ENCODE measurements at places on chromosomes 3 and 15.
A peak's percentile ranks its signal among the peaks of the same experiment; 100 is the strongest.

DNA sequence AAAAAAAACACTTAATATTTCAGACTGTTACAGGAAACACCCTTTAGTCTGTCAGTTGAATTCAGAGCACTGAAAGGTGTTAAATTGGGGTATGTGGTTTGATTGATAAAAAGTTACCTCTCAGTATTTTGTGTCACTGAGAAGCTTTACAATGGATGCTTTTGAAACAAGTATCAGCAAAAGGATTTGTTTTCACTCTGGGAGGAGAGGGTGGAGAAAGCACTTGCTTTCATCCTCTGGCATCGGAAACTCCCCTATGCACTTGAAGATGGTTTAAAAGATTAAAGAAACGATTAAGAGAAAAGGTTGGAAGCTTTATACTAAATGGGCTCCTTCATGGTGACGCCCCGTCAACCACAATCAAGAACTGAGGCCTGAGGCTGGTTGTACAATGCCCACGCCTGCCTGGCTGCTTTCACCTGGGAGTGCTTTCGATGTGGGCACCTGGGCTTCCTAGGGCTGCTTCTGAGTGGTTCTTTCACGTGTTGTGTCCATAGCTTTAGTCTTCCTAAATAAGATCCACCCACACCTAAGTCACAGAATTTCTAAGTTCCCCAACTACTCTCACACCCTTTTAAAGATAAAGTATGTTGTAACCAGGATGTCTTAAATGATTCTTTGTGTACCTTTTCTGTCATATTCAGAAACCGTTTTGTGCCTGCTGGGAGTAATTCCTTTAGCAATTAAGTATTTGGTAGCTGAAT lies 17.9 kb downstream of the TMEM43 start:
- DNase-seq = peak; percentile 65

DNA sequence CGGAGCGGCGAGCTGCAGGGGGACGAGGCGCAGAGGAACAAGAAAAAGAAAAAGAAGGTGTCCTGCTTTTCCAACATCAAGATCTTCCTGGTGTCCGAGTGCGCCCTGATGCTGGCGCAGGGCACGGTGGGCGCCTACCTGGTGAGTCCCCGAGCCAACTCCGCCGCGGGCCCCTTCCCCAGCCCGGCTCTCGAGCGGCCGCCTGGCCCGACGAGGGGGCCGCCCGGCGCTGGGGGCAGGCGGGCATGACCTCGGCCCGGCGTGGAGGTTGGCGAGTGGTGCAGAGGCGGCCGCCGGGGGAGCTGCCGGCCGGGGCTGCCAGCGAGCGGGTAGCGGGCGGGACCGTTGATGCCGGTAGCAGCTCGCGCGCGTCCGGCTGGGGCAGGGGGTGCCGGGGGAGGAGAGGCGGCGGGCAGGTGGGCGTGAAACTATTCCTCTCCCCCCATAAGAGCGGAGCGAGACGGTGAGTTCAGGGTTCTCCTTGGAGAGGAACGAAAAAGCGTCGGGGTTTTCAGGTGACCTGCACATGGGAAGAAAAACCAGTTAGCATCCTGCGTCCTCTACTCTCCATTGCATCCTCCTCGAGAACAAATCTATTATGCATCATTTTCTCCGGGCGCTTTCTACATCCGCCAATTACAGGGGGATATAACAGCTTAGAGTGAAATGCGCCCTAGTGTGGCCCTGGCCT lies 585 bp downstream of the SLCO3A1 start:
- peak; percentile 52 for DNase-seq

- DNase-seq = peak; percentile 24
Observed at GRCh38 chr3:107430996-107431245, 53.7 kb downstream of the CCDC54 start.

- no peak for DNase-seq
Observed at GRCh38 chr15:27582726-27583410, 516.2 kb downstream of the OCA2 start.

DNA sequence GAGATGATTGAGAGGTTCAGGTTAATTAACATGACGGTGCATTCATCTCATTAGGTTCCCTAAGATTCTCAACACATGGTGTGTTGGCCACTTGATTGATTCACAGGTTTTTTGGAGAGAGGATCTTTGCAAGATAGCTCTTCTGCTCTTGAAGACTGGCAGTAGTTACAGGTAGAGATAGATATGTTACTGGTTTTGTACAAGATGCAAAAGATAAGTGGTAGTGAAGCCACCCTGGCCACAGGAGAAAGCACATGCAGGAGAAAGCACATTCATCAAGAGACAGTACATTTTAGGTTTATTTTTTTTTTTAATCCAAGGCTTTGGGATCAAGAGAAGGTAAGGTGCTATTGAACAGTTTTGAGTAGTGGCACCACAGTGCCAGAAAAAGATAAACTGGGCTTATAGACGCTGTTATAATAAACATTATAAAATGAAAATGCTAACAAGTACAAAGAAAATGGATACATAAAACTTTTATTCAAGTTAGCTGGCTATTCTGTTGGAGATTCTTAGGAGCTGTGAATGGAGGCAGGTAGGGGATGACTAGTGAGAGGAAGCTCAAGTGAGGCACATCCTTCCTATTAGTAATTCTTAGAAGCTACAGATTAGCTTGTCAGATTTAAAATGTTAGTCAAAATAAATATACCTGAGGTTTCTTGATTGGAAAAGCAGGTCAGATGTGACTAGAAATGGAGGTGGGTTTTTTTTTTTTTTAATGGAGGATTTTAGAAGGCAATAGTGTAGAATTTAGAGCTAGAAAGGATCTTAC lies 10.8 kb downstream of the SELENOT start:
- no peak for DNase-seq

- DNase-seq = no peak
Observed at GRCh38 chr3:48561045-48561736, 2.4 kb downstream of the UCN2 start.

DNA sequence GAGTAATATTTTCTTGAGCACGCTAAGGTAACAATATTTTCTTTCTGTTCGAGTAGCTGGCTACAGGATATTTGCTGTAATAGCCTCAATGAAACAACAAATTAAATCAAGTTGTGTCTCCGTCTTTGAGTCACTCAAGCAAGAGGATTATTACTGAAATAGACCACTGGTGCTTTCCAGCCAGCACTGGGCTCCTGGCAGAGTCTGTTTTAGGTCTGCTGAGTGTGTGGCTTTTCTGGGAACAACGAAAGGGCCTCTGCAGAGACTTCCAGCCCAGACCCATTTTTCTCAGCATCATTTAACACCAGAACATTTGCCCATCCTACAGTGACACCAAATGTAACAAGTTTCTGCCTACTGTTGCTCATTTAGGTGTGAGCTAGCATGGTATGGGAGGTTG lies 652.9 kb downstream of the MAGI1 start:
- no peak for DNase-seq

DNA sequence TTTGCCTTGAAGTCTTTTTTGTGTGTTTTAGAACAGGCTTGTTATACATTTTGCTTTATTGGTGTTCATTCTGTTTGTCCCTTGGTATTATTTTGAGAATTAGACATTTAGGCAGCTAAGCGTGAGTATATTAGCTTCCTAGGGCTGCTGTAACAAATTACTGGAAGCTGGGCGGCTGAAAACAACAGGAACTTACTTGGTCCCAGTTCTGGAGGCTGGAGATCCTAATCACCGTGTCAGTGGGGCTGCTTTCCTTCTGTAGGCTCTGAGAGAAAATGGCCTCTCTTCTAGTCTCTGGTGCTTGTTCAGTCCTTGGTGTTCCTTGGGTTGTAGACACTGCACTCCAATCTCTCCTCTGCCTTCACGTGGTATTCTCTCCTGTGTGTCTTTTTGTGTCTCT lies 142.3 kb downstream of the KLHL25 start:
- no peak for DNase-seq

DNA sequence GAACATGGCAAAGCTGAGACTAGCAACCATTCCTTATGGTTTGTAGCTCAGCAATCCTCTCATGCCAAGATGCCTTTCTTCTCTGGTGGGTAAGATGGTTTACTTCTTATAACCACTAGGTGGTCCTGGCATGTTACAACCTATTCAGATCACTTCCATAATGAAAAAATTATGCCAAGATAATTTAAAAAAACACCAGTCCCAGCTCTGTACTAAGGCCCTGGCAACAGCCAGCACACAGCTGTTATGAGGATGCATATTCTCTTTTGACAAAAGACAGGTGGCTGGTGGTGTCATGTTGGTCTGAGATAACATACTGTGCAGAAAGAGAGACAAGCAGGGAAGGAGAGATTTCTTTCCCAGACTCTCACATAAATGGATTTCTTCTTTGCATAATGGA lies 65.7 kb upstream of the FRMD4B start:
- DNase-seq = no peak

DNA sequence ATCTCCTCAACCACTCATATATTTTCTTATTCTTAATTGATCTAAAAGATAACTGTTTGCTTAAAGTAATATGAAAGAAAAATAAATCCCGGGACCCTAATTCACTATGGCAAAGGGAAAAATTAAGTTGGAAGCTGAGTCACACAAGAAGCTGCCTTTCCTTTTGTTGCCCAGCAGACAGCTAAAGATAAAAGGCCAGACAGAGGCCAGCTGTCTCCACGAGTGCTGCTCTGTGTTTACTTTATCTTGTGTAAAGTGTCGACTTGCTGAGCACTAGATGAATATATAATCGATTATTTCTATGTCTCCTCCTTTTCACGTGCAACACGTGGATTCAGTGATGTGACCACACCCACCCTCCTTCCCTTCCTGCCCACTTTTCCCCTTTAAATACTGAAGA lies 52.8 kb upstream of the NSMCE3 start:
- no peak for DNase-seq

DNA sequence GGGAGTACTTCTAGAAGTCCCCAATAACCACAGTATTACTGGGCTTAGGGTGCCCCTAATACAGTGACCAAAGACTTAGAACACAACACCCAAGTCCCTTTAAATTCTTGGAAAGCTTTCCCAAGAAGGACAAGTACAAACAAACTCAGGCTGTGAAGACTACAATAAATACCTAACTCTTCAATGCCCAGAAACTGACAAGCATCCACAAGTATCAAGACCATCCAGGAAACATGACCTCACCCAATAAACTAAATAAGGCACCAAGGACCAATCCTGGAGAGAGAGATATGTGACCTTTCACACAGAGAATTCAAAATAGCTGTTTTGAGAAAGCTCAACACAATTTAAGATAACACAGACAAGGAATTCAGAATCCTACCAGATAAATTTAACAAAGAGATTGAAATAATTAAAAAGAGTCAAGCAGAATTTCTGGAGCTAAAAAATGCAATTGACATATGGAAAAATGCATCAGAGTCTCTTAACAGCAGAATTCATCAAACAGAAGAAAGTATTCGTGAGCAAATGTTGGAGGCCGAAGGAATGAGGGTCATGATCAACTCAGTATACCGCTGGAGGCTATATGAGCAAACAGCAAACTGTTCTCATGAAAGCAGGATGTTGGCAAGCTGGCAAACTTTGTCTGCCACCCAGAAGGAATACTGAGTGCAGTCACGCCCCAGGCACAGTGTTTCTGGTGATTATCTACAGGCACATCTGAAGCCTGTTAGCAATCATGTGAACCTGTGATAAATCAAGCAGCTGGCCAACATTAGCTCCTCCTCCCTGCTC lies 87.0 kb upstream of the NECTIN3 start:
- DNase-seq = no peak

DNA sequence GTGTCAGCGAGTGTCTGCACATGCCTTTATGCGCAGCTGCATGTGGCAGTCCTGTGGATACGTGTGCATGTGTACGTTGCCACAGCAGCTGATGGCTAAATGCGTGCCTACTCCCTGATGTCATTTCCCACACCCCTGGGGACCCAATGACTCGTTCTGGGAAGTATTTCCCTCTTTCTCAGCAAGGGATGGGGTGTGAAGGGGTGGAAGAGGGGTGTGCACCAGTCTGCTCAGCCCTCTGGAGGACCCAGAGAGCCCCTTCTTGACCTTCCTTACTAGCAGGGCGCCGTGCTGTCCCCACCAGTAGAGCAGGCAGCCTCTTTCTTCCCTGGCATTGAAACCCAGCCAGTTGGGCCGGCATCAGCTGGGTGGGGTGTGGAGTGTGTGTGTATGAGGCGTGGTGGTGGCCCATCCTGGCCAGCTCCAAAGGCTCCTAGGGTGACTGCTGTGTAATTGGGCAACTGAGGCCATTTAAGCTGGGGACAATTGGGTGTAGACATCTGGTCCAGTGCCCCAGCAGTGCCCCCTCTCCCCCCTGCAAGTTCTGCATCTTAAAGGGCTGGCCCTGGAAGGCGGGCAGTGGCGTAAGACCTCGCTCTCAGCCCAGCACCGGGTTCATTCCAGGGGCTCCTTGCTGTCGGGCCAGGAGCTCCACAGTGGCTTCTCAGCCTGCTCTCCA lies 19.2 kb downstream of the SNX33 start:
- no peak for DNase-seq

DNA sequence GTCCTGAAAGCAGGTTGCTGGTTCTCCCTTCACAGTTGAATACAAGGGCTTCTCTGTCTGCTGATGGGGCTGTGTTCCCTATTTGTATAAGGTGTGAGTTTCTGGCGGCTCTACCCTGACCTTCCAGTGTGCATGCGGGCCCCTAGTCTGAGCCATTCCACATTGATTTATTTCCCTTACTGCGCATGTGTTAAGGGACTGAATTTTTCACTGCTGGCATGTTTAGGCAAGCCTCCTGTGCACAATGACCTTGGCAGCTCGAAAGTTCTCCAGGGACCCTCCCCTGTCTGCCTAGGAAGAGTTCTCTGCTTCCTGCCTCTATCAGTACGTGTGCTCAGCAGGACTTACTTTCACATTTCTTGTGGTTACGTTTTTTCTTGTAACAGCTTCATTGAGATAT lies 11.4 kb downstream of the TRAK1 start:
- DNase-seq = no peak

DNA sequence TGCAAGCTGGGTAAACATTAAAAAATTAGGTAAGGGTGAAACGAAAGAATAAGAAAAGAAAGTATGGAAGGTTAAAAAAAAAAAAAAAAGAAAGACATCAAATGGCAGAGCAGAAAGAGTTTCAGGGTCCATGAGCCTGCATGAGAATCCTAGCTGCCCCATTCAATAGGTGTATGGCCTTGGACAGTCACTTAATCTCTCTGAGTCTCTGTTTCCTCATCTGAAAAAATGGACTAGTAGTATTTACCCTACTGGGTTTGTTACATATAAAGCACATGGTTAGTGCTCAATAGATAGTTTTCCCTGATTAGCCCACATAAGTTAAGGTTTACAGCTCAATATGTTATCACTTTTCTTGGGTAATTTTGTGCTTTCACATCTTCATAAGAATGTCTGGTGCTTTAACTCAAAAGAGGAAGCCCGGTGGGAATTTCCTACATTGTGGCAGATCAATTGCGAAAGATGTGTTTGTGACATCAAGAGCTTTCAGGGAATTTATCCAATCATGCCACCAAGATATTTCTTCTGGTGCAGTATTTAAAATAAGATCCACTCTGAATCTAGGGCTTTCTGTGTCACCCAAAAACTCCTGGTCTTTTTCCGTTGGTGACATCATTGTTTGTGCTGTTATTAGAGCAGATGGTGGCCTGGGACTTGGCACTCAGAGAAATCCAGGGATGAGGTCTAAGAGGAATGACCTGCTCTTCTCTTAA lies 57.2 kb upstream of the UBE2E1 start:
- DNase-seq = no peak

GRCh38 chr3:48469046-48469915 lies 22.7 kb downstream of the ATRIP start:
- no peak for DNase-seq

Data from activated naive CD4-positive, alpha-beta T cell treated with Interleukin-2 at 50 U/mL for 16 hours (primary cell).